ENCODE measurements at places on chromosomes 7 and 10.
A peak's percentile ranks its signal among the peaks of the same experiment; 100 is the strongest.

DNA sequence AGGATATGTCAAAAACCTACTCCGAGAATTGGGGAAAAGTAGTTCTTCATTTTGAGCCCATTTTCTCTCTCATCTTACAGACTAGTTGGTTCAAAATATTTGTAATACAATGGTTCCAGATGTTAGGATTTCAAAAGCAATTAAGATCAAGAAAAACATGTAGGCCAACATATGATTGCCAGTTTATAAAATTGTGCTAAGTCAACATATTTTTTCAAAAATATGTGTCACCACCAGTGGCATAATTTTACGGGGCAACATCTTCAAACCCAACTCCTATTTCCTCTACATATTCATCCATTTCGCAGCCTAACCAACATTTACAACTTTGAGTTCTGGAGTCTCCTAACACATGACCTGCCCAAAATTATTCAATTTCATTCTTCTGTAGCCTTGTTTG is 514.5 kb upstream of the TPK1 start:
- DNase-seq = no peak

DNA sequence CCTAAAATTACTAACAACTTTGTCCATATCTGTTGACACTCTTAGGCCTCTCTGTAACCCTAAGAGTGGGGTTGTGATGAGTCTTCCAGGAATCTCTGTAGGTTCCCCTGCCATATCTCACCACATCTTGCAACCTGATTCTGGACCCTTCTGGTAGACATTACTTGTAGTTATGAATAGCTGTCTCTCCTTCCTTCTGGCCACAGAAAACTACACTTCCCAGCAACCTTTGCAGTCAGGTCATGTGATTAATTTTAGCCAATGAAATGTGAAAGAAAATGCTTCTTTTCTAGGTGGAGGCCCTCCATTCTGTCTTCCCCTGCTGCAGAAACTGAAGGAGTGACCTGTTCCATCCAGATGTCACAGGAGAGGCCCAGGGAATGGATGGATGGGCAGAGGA is 147.6 kb upstream of the AOAH start:
- no peak for DNase-seq

DNA sequence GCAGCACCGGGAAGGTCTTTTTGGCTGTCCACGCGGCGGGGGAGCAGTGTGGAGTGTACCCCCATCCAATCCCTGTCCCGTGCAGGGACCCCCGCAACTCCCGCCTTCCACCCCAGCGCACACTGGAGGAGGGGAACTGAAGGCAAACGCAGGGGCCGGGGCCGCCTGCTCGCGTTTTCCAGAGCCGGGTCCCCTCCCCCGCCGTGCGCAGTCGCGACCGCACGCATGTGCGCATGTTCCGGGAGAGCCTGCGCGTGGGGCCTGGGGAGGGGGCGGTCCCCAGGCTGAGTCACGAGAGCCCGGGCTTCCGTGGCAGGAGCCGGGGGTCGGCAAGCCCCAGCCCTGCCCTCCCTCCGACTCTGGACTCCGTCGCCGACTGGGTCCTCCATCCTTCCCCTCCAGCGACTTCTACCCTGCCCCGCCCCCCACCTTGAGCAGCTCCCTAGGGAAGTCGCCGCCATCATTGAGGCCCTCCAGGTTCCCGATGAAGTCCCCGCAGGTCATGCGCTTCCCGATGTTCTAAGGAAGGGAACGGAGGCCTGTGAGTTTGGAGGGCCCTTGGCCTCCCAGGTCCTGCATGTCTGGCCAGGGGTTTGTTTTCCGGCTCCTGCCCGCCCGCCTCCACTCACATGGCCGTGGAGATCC is 8.0 kb downstream of the PSD start:
- no peak for DNase-seq

DNA sequence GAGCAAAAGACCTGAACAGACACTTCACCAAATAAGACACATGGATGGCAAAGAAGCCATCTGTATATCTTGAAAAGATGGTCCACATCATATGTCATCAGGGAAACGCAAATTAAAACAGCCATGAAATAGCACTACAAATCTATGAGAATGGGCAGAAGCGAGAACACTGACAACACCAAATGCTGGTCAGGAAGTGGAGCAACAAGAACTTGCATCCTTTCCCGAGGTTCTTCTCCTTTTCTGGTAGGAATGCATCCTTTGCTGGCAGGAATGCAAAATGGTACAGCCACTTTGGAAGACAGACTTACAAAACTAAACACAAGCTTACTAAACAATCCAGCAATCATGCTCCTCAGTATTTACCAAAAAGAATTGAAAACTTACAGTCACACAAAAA is 60.0 kb downstream of the PIK3AP1 start:
- DNase-seq = no peak

- DNase-seq = peak; percentile 83
These were observed 175.4 kb upstream of the AHR start for GRCh38 chr7:17123020-17123419.

GRCh38 chr7:75584354-75584753 is 92.2 kb downstream of the SPDYE5 start:
- no peak for DNase-seq

DNA sequence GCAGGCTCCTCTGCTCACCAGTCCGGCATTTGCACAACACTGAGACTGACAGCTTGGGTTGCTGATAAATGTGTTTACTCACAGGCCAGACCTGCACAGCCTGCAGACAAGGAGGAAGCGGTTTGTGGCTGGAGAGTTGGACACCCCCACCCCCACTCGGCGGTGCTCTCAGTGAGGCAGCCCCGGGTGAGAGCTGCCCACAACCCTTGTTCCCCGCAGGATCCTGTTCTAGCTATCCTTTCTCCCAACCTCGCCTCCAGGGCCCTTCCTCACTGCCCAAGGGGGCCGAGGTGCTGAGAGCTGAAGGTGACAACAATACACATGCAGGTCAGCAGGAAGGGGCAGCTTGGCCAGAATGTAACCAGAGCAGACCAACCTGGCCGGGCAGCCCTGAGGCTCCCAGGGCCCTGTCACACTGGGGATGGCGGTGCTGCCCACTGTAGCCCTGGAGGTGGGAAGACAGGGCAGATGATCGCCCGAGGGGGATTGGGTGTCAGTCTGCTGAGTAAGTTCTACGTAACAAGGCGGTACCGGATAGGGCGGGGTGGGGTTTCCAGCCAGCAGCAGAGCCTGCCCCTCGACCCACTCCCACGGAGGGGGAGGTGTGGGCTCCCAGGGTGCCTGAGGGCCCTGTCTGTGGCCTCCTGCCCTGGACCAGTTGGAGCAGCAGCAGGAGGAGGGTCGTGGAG is 2.1 kb upstream of the ADAM8 start:
- DNase-seq = no peak

- DNase-seq = no peak
These were observed 14.4 kb downstream of the CCDC6 start for GRCh38 chr10:59891936-59892335.

DNA sequence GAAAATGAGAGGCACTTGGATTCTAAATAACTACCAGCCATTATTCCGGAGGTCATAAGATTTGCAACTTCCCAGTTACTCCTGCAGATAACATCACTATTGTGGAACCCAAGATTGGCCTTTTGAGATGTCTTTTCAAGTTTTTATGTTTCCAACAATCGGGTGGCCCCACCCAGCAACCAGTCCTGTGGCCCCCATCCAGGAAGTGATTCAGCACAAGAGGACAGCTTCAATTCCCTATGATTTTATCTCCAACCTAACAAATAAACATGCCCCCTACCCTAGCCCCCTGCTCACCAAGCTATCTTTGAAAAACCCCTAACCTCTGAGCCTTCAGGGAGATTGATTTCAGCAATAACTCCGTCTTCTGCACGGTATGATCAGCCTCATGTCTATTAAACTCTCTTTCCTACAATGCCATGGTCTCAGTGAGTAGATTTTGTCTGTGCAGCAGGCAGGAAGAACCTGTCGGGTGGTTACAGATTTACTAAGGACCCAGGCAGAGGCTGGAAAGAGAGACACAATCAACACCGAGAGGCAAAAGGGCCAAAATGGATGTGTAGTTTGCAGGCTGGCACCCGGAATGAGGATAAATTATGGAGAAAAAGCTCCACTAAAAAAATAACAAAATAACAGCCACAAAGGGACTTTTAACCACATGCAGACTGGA is 83.9 kb upstream of the UNC5B start:
- no peak for DNase-seq

DNA sequence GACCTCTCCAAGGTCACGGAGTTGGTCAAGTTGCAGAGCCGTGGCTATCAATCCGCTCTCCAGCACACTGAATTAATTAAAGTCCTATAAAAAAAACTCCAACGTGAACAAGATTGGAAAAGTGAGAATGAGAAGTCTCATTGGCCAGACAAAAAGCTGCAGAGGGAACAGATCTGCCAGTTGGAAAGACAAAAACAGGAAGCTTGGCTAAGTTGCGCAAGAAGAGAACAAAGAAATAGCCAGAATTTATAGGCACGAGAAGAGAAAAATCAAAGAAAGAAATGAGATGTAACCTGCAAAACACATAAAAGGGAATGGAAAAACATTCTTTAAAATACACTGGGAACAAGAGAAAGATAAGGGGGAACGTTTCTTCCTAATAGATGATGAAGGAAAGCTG is 45.7 kb upstream of the CRTAC1 start:
- no peak for DNase-seq

- no peak for DNase-seq
These were observed 52.4 kb upstream of the PFKP start for GRCh38 chr10:3014968-3015367.

- DNase-seq = no peak
These were observed 37.4 kb downstream of the ZNRF2 start for GRCh38 chr7:30321882-30322192.
